ENCODE measurements at places on chromosomes 11 and 22.

GRCh38 chr11:1988667-1989317, 8.8 kb downstream of the H19 start:
- DNase-seq: no peak

- DNase-seq: no peak
Observed at GRCh38 chr22:40635940-40636379, 559 bp downstream of the MRTFA start.

GRCh38 chr11:2791521-2792380, 92.0 kb upstream of the KCNQ1OT1 start:
- no peak for DNase-seq

GRCh38 chr22:22143448-22143847, 101.1 kb upstream of the VPREB1 start:
- no peak for DNase-seq

GRCh38 chr22:27783436-27784119, 18.0 kb downstream of the MN1 start:
- no peak for DNase-seq

DNA sequence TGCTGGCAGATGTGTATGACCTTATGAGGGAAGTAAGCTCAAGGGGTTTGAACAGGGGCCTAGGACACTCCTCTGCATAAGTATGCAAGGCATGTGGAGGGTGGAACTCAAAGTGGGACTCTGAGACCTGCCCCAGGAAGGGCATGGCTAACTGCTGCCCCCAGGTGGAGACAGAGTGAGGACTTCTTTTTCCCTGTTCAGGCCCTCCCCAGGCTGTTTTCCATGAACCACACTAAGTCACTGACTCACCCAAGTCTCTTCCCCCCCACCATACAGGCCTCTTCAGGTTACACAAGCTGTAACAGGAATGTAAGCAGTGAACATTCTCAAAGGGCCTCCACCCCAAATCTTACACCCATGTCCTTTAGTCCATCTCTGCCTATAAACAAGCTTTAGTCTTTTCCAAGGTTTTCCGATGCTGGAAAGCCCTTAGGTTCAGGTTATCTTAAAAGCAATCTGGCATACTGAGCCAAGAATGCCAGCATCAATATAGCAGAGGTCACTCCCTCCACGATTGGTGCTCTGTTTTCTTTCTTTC, 13.1 kb downstream of the EEF1G start:
- DNase-seq: peak; percentile 78

- DNase-seq: no peak
Observed at GRCh38 chr11:7639643-7640025, 33.7 kb downstream of the CYB5R2 start.

DNA sequence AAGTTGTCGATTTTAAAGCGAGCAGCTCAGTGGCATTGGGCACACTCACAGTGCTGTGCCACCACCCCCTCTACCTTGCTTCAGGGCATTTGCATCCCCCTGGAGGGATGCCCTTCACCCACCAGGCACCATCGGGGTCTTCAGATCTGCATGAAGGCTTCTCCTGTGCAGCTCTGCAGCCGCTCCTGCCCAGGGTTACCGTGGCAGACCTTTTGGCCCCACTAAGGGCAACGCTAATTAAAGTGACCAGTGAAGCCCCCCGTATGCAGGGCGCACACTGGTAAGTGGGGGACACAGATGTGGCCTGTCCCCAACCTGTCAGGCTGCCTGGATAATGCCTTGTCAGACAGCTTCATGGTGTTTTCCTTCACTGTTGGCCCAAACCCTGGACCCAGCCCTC, 1117.7 kb downstream of the BRD1 start:
- no peak for DNase-seq

DNA sequence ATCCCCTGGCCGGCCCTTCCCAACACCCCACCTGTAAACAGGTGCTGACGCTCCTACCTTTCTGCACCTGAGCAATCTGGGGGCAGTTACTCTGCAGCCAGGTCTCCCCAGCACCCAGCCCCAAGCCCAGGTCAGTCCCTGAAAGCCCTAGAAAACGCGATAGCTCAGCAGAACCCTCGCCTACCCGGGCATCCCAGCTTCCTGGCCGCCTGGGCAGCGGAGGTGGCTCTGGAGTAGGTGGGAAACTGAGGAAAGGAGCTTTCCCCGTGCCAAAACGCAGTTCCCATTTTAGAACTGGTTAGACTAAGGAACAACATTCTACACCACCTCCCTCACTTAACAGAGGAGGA, 445 bp downstream of the SYTL2 start:
- DNase-seq: no peak

DNA sequence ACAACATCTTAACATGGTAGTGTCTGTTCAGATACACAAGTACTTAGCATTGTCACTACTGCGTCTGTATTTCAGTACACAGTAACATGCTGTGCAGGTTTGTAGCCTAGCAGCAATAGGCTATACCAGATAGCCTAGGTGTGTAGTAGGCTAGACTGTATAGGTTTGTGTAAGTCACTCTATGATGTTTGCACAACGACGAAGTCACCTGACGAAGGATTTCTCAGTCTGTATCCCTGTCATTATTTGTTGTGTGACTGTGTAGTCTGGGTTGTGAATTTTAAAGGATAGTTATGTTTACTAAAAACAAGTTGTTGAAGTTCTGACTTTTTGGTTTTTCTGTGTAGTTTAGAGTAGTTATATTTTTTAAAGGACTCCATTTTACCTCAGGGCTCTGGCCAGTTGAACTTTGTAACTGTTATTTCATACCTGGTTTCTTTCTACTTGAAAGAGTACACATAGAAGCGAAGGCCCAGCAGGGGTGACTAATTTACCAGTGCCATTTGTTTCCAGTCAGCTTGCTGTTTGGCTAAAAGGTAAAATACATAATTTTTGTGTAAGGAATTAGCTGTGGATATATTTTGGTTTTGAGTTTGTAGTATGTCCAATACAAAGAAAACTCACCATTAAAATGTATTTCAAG, 72.3 kb downstream of the PPP6R3 start:
- DNase-seq: no peak

DNA sequence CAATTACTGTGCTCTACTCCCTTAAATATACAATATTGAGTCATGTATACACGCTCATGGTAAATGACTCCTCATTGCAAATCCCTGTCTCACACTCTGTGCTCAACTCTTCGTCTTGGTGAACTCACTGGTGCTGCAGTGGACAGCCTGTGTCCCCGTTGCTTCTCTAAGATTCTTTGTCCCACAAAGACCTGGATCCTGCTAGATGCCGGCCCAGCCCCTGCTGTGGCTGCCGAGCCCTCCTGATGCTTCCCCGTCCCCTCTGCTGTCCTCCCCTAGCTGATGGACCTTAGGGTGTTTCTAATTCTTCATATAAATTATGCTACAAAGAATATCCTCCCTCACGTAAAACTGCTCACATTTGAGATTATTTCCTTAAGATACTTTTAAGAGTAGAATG, 5.5 kb downstream of the APOL2 start:
- no peak for DNase-seq

- DNase-seq: no peak
Observed at GRCh38 chr11:2359557-2359956, 17.6 kb upstream of the CD81 start.

DNA sequence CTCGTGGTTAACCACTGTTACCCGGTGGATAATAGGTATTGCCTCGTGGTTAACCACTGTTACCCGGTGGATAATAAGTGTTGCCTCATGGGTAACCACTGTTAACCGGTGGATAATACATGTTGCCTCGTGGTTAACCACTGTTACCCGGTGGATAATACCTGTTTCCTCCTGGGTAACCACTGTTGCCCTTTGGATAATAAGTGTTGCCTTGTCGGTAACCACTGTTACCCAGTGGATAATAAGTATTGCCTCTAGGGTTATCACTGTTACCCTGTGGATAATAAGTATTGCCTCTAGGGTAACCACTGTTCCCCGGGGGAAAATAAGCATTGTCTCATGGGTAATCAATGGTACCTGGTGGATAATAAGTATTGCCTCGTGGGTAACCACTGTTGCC, 15.0 kb upstream of the NXPE4 start:
- no peak for DNase-seq

GRCh38 chr22:36546092-36546804, 17.3 kb upstream of the EIF3D start:
- DNase-seq: no peak

- DNase-seq: no peak
Observed at GRCh38 chr11:44575288-44575672, 9.8 kb downstream of the CD82 start.

DNA sequence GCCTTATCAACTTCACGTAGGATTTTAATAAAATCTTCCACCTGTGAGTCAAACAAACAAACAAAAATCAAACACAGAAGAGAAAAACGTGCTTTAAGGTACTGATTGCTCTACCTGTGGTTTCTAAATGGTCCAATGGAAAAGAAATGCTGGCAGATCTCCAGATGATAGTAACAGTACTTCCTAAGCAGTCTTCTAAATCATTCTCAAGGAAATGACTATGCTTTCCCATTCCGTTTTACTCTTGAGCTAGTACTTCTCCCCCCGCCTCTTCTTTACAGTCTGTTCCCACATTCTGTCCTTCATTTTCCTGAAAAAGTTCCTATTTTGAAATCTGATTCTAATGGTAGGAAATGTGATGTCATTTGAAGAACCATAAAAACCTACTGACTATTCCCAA, 25.4 kb downstream of the SAAL1 start:
- no peak for DNase-seq

- no peak for DNase-seq
Observed at GRCh38 chr22:20111045-20111688, 4.7 kb upstream of the RANBP1 start.

DNA sequence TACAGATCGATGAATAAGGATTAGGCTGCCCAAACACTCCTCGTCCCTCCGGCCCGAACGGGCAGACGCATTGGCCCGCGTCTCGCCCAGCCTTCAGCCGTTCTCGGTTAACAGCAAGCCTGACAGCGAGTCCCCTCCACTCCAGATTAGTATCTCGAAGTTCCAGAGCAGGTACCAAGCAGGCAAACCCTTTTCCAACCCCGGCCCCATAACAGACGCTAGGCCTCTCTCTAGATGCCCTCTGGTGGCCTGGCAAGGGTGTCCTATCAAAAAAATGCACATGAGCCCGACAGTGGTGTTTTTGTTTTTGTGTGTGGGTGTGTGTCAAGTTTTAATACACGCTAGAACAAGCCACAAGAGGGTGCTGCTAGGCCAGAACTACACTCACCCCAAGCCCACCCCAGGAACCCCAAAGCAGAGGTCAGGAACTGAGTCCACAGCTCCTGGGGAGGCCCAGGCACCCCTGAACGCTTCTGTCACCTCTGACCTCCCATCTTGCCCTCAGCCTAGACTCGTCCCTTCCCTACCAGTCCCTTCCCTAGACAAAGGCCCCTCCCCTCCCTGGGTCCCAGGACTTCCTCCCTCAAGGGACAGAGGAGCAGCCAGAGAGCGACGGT, 658 bp upstream of the ARFGAP2 start:
- peak; percentile 51 for DNase-seq

DNA sequence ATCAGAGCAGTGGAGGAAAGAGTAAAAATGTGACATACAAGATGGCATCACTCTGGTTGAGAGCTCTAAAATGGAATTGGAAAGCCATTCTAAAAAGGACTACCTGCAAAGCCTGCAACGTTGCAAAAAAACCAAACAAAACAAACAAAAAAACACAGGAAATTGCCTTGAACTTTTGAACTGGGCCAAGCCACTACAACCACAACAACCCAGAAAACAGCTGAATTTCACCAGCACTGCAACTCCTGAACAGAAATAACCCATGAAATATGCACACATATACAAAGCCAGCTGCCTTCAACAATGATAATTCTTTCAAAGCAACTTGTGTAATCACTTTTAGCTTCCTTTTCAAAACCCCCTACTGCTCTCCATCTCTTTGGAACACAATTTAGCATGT, 326.6 kb upstream of the LRRC4C start:
- DNase-seq: no peak

DNA sequence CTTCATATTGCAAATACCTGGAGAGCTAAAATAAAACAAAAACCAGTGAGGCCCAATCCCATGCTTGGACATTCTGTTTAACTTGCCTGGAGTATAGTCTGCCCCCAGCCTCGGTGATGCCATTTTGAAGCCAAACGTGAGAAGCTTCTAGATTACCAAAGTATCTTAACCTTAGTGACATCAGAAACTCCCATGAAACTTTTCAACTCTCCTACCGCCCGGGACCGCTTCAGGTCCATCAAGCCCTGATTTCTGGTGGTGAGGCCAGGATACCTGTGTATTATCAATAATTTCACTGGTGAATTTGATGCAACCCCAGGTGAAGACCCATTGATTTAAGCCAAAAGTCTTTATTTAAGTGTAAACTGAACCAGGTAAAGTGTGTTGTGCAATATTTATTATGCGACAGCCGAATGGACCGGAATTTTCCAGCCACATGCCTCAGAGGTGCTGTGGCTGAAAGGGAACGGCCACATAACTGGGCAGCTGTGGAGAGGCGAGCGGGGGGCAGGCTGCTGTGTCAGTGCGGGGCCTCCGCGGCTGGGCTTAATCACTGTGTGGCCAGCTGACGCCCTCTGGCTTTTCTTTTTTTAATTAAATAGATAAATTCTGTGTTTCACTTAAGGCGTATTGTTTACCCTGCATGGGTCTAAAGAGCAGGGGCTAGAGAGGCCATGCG, 385.5 kb upstream of the B3GAT1 start:
- DNase-seq: no peak

DNA sequence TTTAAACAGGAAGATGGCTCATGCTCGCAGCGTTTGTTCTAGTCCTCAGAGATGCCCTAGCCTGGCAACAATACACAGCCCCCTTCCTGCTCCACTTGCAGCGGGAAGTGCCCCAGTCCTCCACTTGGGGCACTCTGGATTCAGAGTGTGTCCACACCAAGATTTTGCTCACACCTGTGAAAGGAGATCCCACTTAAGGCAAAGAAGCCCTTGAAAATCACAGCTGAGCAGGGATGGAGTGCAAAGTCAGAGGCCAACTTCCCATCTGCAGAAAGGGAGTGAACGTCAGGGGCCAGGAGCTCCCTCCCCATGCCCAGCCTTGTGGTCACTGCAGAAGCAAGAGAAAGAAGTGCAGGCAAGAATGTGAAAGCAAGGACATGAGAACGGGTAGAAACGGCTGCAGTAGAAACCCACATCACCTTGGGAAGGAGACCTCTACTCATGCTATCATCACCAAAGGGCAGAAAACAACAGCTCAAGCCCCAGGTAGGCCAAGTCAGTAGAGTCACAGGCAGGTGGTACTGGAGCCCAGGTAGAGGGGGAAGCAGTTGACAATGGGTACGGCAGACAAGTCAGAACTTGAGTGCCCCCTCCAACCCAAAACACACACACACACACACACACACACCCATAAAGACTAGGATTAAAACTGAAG, 157.4 kb downstream of the BUD13 start:
- no peak for DNase-seq

- DNase-seq: no peak
Observed at GRCh38 chr11:128448981-128449713, 138.2 kb downstream of the ETS1 start.

- DNase-seq: no peak
Observed at GRCh38 chr11:16796311-16796710, 57.9 kb downstream of the C11orf58 start.

DNA sequence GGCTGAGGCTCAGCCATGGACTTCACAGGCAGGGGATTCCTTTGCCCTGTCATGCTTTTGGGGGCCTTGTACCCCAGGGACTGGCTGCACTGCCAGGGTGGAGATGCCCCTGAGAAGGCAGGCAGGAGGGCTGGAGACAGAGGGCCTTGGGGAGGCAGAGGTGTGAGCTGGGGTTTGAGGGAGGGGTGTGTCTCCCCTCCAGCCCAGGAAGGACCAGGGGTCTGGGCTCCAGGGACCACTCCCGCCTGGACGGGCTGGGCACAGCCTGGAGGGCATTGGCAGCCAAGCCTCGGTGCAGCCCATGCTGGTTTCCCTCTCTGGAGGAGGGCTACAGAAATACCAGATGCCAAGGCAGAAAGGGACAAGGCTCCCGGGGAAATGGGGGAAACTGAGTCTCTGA, 19.5 kb downstream of the OTUB1 start:
- no peak for DNase-seq

Data from stimulated activated CD8-positive, alpha-beta memory T cell treated with anti-CD3 and anti-CD28 coated beads, Interleukin-15, amount 100 ng/mL, for 1 hour (primary cell).